ENCODE measurements at places on chromosomes 6 and 20.

DNA sequence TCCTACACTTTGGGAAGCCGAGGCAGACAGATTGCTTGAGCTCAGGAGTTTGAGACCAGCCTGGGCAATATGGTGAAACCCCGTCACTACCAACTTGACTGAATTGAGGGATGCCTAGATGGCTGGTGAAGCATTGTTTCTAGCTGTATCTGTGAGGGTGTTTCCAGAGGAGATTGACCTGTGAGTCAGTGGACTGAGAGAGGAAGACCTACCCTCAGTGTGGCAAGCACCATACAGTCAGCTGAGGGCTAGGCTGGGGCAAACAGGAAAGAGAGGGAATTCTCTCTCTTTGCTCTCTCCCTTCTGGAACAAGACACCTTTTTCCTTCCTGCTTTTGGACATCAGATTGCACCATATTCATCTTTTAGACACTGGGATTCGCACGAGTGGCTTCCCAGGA lies 3.7 kb upstream of the ZUP1 start:
- DNase-seq: no peak

GRCh38 chr6:100719883-100720682 lies 161.0 kb downstream of the ASCC3 start:
- no peak for DNase-seq

- DNase-seq: no peak
Observed at GRCh38 chr20:63626424-63627128, at the start of gene GMEB2. Gene GMEB2 (minus strand): TSS chr20:63627101. CDS start chr20:63619397, 7,704 bp downstream.

DNA sequence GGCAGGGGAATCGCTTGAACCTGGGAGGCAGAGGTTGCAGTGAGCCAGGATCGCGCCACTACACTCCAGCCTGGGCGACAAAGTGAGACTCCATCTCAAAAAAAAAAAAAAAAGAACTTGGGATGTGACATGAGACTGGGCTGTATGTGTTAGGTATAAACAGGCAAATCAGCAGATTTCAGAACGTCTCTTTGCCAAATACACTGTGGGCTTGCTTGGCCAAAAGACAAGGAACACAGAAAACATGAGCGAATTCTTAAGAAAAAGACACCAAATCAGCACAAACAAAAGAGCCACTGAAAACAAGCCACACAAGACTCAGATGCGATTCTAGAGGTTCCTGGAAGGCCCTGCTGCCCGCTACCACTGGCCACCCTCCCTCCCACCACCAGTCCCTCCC lies 12.5 kb downstream of the ETV7 start:
- no peak for DNase-seq

DNA sequence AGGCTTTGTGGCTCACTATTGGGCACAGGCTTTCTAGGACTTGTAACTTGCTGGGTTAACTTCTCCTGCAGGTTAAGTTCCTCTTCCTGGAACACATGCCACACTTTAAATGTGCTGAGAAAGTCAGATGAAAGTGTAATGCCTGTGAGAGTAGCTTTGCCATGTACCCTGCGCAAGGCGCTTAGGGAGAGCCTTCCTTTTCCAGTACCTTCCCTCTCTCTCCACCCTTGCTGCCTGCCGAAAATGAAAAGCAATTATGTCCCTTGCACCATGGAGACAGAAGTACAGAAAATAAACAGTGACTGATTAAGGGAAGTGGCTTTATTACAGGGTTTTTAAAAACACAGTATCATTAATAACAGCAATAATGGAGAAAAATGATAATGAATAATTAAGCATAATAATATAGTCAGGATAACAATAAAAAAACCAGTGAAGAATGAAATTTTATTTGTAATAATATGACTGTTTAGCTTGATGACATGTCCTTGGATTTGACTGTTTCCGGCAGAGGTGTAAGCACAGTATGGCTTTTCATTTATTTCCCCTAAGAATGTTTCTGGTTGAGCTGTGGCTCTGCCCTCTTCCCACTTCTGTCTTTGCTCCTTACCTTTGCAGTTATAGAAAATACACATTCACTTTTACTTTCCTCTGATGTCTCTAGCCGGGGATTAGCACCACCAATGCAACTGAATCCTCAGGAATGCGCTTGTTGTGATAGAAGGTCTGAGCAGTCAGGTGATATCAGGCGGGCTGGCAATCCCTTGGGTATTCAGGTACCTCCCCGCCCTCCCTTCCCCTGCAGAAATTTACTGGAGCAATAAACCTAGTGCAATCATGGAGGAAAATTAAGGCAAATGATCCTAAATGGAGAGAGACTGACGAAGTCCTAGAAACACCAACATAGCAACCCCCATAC lies 472.3 kb upstream of the CITED2 start:
- DNase-seq: no peak

- DNase-seq: no peak
Observed at GRCh38 chr20:642398-643174, 10.4 kb downstream of the SRXN1 start.

DNA sequence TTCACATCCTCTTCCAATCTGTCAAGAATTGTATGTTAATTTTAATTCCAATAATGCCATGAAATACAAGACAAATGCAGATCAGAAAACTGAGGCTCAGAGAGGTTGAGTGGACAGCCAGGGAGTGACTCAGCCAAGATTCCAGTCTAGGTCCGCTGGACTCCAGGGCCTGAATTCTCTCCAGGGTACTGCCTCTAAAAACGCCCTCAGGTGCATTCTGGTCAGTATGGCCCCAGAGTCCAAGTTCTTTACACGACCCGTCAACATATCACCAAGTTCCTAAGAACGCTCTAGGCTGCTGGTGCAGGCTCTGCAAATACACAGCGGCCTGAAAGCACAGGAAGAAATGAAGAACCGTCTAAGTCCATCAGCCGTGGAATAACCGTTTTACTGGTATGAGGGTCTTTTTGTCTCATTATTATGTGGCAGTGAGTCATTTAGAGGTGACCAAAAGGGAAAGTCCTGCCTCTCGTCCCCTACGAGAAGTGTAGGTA lies 709 bp upstream of the ASXL1 start:
- DNase-seq: no peak

All from non-pigmented ciliary epithelial cell (primary cell).